ENCODE measurements at places on chromosomes 1 and 21.

GRCh38 chr1:100261686-100262085 is 4.3 kb upstream of the RTCA start:
- DNase-seq = no peak

DNA sequence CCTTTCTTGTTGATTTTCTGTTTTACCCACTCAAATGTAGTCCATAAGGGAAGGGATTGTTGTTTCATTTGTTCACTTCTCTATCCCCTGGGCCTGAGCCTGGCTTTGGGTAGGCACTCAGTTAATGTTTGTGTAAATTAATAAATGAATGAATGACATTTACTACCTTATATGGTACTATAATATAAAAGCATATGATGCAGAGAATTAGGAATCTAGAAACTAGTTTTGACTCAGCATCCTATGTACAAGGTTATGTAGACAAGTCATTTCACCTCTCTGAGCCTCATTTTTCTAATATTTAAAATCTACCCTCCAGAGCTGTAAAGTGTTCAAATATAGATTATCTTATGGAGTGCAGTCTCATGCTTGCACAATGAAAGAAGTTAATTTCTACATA is 68.9 kb upstream of the S1PR1 start:
- DNase-seq = no peak

DNA sequence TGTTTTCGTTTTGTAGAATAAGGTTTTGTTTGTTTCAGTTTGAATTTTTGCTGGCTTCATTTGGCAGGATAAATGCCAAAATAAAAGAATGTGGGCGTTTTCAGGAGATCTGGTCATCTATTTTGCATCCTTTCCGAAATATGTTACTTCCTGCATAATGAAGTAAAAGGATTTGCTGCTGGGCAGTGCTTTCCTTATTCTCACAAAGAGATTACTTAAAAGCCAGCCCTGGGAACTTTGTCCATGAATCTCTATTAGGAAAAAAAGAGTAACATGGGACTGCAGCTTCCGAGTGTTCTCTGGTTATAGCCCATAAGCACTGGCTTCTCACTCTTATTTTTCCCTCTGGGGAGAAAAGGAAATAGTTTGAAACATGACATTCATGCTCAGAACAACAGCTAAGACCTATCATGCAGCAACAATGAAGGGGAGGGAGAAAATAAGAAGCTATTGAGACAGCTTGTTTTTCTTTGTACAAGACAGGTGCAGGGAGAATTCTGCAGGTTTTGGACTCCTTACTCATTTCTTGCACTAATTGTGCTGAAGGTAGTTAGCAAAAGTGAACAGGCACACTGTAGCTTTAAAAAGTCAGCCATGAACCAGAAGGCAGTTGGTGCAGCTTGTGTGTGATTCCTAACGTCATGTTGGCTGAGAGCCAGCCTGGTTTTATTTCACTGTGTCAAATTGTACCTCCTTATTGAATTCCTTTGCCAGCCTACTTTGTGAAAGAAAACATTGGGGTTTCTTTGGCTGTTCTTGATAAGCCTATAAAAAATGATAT is at the start of gene SAMD13:
Gene SAMD13 (plus strand): TSS at position 705 of the 781 bp plus-strand sequence. CDS start 1,527 bp downstream, outside the sequence.
- no peak for DNase-seq

- no peak for DNase-seq
Measured at GRCh38 chr1:54710434-54710833, 5.2 kb upstream of the TTC4 start.

DNA sequence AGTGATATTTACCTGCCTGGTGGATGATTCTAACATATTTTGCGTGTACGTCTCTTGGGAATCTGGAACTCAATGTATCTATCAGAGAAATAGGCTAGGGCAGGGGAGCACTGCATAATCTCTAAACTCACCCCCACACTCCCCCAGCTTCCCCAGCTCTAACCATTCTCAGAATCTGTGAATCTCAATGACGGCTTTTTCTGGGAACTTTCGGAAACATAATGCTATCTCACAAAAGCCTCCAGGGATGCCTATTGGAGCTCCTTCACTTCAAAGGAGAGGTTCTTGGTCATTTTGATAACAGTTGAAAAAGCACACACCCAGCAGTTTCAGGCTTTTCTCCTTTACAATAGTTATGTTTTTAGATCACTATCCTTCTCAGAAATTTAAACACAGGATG is 113.8 kb upstream of the MAGI3 start:
- no peak for DNase-seq

DNA sequence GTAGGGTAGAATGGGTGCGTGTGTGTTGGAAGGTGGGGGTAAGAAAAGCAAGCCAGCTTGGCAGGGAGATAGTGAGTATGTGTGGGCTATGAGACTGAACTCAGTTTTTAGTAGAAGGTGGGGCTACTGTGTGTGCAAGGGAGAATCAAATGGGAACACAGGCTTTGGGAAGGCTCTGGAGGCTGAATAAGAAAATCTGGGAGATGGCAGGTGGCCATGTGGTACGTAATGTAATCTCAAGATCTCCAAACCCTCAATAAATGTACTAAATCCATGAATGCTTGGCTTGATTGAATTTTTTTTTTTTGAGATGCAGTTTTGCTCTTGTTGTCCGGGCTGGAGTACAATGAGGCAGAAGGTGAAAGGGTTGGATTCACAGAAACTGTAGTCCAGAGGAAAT is 3.5 kb upstream of the ZSCAN20 start:
- no peak for DNase-seq

- DNase-seq = no peak
Measured at GRCh38 chr1:209484429-209484828, 99.1 kb upstream of the CAMK1G start.
